T-helper 22 cell (primary cell): ENCODE measurements at places on chromosomes 7 and 10.

- DNase-seq = no peak
Observed at GRCh38 chr10:68955355-68955831, 577 bp upstream of the DDX21 start.

GRCh38 chr10:98016772-98017475 is 13.5 kb downstream of the CRTAC1 start:
- no peak for DNase-seq

DNA sequence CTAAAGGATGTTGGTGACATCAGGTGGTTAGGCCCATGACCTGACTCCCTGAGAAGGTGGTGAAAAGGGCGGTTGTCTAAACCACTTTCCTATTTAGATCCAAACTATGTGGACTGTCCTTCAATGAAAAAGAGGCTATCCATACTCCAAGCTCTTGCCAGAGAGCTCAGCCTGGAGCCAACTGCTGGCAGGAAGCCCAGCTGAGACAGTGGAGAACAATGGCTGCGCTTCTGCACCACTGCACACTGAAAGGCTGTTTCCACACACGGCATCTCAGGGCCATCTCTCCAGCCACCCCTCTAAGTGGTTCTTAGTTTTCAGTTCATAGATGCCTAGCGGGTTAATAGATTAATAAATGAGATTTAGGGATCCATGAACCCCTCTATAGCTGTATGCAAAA is 488.8 kb upstream of the ZMIZ1 start:
- no peak for DNase-seq

- no peak for DNase-seq
Observed at GRCh38 chr10:71856619-71857018, 5.6 kb upstream of the PSAP start.

DNA sequence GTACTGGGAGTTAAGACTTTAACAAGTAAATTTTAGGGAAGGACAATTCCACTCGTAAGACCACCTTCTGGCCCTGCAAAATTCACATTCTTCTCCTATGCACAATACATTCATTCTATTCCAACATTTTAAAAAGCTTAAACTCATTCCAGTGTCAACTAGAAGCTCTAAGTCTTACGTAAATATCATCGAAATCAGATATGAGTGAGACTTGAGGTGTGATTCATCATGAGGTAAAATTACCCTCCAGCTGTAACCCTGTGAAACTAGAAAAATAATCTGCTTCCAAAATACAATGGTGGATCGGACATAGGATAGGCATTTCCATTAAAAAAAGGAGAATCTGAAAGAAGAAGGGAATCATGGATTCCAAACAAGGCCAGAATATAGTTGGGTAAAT is 370.3 kb downstream of the CDC14C start:
- DNase-seq = no peak

DNA sequence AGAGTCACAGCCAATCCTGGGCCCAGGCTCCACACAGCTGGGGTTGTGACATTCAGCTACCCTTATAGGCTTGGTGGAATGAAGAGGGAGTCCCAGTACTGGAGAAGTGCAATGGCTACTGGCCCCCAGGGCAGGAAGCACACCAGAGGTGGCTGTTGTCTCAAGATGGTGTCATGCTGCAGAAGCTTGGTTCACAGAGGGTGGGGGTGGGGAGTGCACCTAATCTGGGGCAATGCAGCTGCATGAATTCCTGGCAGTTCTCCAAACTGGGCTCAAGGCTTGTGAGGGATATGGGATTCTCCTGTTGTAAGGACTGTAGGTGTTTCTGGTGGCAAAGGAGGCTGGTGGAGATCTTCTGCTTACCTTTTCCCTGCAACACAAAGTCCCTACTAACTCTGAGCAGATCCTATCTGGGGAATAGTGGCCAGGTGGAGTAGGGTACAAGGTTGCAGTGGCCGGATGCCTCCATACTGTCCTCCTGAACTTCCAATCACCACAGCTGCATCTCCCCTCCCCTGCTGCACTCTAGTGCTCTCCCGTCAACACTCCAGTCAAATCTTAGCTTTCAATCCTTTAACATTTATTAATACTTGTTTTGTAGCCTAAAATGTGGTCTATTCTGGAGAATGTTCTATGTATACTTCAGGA is 27.4 kb upstream of the PLA2G12B start:
- no peak for DNase-seq

DNA sequence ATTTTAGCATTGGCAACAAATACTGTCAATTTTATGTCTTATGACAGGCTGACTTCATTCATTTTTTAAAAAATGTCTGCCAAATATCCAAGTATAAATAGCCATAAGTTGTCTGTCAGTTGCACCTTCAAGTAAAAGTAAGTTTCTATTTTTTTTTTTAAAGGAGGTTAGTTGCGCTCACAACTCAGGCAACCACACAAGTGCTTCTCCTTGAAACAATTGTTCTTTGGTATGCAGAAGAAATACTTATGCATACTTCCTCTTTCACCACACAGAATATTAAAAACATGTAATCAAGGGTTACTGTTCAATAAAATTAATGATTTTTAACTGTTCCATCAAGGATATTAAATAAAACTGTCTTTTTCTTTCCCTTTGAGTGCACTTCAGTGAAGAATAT is 97.9 kb downstream of the RTKN2 start:
- DNase-seq = no peak

DNA sequence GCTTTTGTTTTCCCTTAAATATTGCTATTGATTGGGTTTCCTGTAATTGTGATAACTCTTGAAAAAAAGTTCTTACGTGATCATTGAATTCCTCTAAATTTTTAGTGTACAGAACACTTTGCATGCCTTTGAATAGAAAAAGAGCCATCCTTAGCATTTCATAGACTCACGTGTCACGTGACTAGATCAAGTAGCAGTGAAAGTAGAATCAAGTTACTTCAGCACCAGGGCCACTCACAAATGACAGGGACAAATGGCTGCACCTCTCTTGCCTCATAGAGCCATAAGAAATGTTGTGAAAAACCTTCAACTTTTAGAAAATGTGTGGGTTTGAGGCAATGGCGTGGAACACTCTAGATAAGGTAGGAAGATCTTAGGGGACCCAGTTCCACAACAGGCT is 203.8 kb downstream of the ZEB1 start:
- no peak for DNase-seq

GRCh38 chr10:78177491-78178185 is 144.0 kb downstream of the RPS24 start:
- DNase-seq = no peak

GRCh38 chr7:16515785-16516685 is 10.6 kb upstream of the LRRC72 start:
- DNase-seq = no peak

DNA sequence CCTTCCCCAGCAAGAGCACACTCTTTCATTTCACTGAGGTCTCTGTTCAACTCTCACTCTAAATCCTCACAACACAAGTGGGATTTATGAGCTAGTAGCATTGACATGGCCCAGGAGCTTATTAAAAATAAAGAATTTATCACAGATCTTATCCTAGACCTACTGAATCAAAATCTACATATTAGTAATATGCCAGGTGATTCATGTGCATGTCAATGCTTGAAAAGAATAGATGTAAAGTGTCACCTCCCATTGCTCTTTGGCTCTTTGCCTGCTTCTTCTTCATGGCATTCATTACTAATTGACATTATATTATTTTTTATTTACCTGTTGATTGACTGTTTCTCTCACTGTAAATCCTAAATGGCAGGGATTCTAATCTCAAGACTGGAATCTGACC is 459.2 kb upstream of the LRRTM3 start:
- no peak for DNase-seq

DNA sequence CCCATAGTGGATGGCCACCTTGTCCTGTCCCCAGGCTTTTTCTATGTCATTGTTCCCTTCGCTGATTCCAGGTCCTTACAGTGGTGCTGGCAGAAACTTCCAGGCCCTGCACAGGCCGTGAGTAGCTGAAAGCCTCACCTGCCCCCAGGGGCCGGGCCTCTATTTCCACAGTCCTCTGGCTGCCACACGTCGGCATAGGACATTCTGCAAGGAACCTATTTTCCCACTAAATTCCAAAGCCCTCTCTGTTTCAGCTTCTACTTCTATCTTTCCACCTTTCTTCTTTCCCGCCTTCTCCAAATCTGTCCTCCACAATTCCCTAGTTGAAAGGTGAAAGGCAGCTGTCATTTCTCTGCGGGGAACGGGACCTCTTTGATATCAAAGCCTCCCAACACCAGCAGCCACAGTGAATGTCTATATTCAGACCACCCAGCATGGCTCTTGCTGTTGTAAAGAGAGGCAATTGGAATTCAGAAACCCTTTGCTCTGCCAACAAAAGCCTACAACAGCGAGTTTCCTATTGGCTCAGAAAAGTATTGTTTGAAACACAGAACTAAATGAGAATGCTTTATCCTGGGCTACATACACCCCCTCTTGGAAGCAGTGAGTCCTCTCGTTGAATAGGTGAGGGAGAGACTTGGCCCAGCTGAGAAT is 607.7 kb downstream of the GALNT17 start:
- no peak for DNase-seq

GRCh38 chr7:3028758-3029093 is 14.9 kb downstream of the CARD11 start:
- no peak for DNase-seq

GRCh38 chr10:113735913-113736312 is 15.6 kb upstream of the PLEKHS1 start:
- no peak for DNase-seq

DNA sequence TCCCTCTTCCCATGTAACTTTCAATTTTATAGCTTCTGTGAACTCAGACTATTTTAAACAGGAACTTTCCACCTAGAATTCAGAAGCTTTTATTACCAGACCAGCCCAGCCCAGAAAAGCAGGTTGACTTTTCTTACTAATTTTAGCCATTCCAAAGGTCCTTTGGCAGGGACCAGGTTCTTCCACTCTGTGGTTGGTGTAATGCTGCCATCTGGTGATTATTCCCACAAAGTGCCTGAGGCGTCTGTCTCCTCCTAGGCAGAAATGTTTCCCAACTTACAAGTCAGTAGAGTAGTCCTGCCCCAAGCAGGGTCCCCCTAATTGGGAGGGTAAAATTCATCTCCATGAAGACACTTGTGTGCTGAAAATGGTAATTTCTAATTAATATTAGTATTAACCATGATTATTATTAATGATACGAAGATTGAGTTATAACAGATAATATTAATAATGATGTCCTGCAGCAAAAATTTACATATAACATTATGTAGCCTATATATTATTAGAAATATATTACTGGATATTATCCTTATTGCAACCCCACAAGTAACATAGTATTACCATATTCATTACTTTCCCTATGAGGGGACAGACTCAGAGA is 53.0 kb upstream of the PPP1R17 start:
- no peak for DNase-seq

GRCh38 chr7:143936087-143937009 is 1.3 kb downstream of the OR2F2 start:
- no peak for DNase-seq

DNA sequence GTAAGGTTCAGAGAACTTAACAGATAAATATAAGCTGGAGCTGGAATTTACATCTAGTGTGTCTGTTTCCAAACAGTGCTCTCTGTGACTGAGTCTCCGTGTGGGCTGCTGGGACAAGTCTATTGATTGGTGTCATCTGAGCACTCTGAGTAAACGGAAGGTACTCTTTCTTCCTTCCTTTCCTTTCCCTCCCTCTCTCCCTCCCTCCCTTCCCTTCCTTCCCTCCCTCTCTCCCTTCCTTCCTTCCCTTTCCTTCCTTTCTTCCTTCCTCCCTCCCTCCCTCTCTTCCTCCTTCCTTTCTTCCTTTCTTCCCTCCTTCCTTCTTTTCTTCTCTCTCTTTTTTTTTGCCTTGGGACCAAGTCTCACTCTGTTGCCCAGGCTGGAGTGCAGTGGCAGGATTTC is 61.8 kb downstream of the ANKRD61 start:
- no peak for DNase-seq

- peak; percentile 34 for DNase-seq
Observed at GRCh38 chr10:11017570-11018431, at the start of gene CELF2. Gene CELF2 (plus strand): TSS chr10:11017872. CDS start chr10:11018090, 218 bp downstream.

GRCh38 chr10:28906011-28906411 is 228.7 kb downstream of the BAMBI start:
- DNase-seq = no peak

- no peak for DNase-seq
Observed at GRCh38 chr7:99860281-99861127, 16.3 kb downstream of the OR2AE1 start.

DNA sequence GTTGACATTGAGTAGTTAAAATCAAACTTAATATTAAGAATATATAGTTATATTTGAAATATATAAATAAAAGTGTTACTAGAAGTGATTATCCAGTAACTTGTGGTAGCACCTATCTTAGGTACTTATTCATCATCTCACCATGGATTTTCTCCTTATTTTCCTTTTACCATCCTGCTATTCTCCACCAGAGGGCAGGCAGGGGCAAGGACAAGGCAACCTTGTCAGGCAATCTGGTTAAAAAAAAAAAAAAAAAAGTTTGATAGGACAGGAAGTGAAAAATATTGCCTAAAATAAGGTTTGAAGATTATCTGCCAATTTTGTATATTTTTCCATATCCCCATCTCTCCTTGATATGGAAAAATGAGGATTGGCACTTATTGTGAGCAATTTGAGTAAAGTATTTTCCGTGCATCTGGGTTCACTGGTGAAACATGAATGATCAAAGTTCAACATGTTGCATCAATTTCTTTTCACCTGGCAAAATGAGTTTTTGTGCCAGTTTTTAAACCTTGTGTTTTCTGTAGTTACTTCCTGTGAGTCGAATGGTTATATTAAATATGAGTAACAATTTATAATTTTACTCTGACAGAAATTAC is 256.7 kb downstream of the AGMO start:
- no peak for DNase-seq

DNA sequence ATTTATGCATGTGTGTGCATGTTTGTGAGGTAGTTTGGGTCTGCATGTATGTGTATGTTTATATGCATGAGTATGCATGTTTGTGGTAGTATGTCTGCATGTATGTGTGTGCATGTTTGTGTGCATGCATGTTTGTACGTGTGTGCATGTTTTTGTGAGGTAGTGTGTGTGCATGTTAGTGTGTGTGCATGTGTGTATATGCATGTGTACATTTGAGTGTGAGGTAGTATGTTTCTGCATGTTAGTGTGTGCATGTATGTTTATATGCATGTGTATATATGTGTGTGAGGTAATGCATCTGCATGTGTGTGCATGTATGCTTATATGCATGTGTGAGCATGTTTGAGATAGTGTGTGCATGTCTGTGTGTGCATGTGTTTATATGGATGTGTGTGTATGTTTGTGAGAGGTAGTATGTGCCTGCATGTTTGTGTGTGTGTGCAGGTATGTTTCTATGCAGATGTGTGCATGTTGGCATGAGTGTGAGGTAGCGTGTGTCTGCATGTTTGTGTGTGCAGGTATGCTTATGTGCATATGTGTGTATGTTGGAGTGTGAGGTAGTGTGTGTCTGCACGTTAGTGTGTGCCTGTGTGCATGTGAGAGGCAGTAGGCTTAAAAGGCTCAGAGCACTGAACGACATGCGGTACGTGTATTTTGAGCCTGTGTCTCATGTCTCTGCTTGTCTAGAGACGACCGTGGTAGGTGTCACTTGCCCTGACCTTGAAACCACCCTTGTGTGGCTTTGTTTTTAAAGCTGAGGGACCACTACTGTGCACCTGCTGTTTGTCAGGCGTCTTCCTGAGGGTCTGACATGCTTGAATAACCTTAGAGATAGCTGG is 43.7 kb downstream of the PFKP start:
- no peak for DNase-seq
